ENCODE measurements at places on chromosomes 5 and 9. TPM values are rescaled to one million over a fixed set of nuclear protein-coding genes. Genes with fewer than 3 reads are reported as not detected.

MLANA gene
- not detected for total RNA-seq

- no peak overlapping the region for H3K27ac ChIP-seq
- peaks cover 3% of the 10 kb centered on the region for H3K4me1 ChIP-seq
- no peaks in the 10 kb centered on the region for H3K36me3 ChIP-seq
- no peaks in the 10 kb centered on the region for H3K27me3 ChIP-seq
Observed at GRCh38 chr5:169663537-169663936, 26.5 kb downstream of the DOCK2 start.

WNT8A gene
- not detected for total RNA-seq

DNA sequence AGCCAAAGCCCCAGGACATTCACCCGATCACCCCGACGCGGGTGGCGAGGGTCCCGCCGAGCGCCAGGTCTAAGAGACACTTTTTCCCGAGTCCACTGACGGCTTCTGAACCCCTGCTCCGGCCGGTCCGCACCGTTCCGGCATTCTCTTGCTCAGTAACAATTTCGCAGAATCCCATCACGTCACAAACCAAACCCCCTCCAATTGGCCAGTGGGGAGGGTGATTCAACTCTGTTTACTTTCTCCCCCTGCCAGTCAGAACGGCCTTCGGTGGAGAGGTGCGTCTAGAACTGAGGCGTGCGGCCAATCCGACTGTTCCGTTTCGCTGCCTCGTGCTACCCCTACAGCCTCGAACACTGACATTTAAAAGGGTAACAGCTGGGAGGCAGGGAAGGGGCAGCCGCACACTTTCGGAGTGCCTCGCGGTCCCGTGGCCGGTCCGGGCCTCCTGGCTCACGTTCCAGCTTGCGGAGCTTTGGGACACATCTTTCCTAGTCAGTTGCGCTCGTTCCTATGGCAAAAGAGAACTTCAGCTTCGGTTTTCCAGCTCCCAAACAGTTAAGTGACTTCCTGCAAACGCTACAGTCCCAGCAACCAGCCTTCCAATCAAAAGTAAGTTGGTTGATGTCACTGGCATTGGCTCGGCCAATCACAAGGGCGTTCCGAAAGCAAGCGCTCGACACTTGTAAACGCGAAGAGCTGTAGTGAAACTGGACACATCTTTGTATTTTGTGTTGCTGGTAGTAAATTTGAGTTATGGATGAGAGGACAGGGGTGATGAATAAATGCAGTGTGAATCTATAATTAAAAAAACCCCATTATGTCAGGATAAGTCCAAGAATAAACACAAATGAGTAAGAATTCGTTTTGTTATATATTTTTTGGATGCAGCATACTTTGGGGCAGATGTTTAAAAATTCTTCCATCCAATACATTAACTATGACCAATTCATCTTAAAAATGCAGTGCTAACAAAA, at the start of gene KLF9:
TSS of gene KLF9 (minus strand) at position 859 of the 977 bp plus-strand sequence. CDS start 1,294 bp downstream, outside the sequence.
- H3K4me1 ChIP-seq = peaks cover 7% of the 10 kb centered on the region
- H3K4me3 ChIP-seq = peak within 1 kb of the TSS; percentile 85
- peak within 1 kb of the TSS; percentile 92 for H3K27ac ChIP-seq
- DNase-seq = peak; percentile 97

RASEF gene
- total RNA-seq = under 0.01 TPM

FAM174A gene
- total RNA-seq = 2.7 TPM

GRCh38 chr9:79735023-79735779, 163.4 kb downstream of the TLE4 start:
- H3K27me3 ChIP-seq = no peaks in the 10 kb centered on the region
- H3K4me3 ChIP-seq = no peak overlapping the region
- no peaks in the 10 kb centered on the region for H3K4me1 ChIP-seq
- no peak overlapping the region for H3K27ac ChIP-seq
- H3K36me3 ChIP-seq = peaks cover under 1% of the 10 kb centered on the region

DNA sequence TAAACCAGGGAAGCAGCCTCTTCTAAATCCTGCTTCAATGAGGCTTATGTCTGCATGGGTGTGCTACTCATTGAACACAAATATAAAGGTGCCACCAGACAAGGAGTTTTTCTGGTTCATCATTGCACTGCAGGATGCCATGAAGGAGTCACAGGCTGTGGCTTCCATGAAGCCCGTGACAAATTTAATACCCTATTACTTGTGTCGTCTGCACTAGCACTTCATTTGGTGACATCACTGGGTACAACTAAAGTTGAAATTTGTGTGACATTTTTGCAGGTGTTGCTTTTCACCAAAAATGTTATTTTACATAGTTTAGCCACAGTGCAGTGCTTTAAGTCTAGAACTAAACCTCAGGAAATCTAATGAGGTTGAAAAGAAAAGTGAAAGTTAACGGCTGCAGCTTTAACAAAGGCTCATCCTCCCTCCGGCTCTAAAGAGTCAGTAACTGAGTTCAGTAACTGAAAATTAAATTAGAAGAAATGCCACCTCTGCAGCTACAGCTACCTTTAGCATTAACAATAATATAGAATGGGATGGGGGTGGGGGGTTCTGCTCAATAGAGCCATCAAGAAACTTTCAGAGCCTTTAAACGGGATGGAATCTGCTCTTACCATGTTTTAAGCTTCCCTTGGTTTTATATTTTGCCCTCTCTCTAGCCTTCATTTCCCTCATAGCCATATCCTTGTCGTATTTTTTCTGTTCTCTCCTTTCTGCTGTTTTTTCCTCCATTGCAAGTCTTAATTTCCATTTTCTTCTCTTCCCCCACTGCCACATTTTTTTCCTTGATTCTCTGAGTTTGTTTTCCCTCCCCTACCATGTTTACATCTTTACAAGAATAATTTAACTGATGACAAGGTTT, 233.8 kb upstream of the TMEM161B start:
- 0 out of 2 replicates have a peak, but pooled peaks cover 3% of the 10 kb centered on the region for H3K27me3 ChIP-seq
- H3K36me3 ChIP-seq = no peaks in the 10 kb centered on the region
- peak overlapping the region; percentile 54 for H3K4me3 ChIP-seq
- no peak for DNase-seq

FAM221B gene
- total RNA-seq = not detected

- DNase-seq = no peak
- no peaks in the 10 kb centered on the region for H3K27me3 ChIP-seq
- H3K4me3 ChIP-seq = no peak overlapping the region
- H3K4me1 ChIP-seq = peaks cover 4% of the 10 kb centered on the region
Observed at GRCh38 chr5:81748556-81748955, 2.3 kb downstream of the SSBP2 start.

CCDC69 gene
- total RNA-seq = 0.56 TPM

DNA sequence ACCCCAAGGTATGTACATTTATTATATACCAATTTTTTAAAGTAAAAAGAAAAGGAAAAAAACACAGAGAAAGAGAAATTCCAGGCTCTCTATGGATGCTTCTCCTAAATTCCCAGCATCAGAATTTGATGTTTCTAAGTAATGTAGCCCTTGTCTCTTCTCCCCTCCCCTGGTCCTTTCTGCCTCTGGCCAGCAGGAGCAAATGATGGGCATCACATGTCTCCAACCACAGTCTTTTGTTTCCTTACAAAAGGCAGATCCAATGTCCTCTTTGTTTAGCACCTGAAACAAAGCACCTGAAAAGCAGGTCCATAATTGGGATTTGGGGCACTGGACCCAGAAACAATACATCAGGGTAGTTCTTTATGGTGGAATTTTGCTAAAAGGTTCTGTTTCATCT, 50.4 kb upstream of the APC start:
- H3K27ac ChIP-seq = no peak overlapping the region
- no peaks in the 10 kb centered on the region for H3K4me1 ChIP-seq
- no peaks in the 10 kb centered on the region for H3K36me3 ChIP-seq
- H3K27me3 ChIP-seq = peaks cover 2% of the 10 kb centered on the region

GRCh38 chr5:155631116-155631515, 617.6 kb downstream of the KIF4B start:
- H3K4me3 ChIP-seq = no peak overlapping the region
- H3K27me3 ChIP-seq = no peaks in the 10 kb centered on the region
- no peak for DNase-seq
- no peaks in the 10 kb centered on the region for H3K4me1 ChIP-seq
- no peak overlapping the region for H3K27ac ChIP-seq
- H3K36me3 ChIP-seq = no peaks in the 10 kb centered on the region

- no peaks in the 10 kb centered on the region for H3K36me3 ChIP-seq
- DNase-seq = no peak
- H3K4me1 ChIP-seq = no peaks in the 10 kb centered on the region
- H3K27me3 ChIP-seq = no peaks in the 10 kb centered on the region
- H3K4me3 ChIP-seq = no peak overlapping the region
Observed at GRCh38 chr5:88734191-88734640, 148.8 kb downstream of the MEF2C start.

CCDC112 gene
- total RNA-seq = 2.0 TPM
